ENCODE measurements at places on chromosomes 16 and 17.

DNA sequence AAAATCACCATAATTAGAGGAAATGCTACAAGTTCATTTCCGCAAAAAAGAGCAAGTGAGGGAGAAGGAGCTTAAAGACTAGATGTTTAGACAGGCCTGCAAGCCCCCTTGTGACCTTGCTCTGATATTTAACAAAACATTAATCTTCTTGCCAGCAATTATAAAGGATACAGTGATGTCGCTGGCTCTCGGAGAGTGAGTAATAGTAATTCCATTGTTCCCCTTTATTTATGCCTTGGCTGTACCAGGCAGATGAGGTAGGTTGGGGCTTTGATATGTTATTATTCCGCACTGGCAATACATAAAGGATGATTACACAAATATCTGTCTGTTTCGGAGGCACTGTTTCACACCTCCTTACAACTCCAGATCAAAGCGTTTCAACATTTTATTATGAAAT is 204.8 kb upstream of the SALL1 start:
- no peak for DNase-seq

DNA sequence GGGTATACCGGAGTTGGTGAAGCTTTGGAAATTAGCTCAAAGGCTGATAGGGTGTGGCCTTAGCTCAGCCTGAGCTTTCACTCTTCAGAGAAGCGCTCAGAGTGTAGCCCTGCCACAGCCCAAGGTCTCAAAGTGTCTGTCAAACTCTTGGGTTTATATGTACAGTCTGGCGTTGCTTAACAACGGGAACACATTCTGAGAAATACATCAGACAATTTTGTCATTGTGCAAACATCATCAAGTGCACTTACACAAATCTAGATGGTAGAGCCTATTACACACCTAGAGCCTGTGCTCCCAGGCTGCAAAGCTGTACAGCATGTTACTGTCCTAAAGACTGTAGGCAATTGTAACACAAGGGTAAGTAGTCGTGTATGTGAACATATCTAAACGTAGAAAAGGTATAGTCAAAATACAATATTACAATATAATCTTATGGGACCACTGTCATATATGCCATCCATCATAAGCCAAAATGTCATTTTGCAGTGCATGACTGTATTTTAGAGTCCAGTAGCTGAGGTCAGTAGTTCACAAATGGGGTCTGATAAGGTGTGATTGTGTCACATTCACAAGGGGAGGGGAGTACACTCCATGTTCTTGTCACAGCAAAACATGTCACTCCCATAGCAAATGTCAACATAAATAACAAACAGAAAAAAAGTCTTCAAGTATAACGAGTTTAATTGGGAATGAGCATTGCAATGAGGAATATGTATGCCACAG is 20.6 kb downstream of the CHAD start:
- DNase-seq = no peak

DNA sequence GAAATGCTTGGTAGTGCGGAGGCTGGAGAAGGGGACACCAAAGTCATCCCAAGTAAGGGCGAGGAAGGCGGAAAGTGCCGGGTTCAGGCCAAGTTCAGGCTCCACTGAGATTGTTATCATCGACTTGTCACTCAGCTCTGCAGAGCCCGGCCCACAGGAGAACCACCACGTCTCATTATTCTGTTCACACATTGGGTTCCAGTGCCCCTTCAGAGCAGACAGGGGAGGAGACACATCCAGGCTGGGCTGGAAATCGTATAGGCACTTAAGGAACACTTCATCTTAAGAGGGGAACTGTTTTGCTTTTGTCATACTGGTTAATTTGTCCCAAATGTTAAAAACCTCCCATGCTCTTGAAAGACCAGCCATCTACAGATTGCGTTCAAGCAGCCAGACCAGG is 118.3 kb upstream of the ADAMTS18 start:
- DNase-seq = no peak

DNA sequence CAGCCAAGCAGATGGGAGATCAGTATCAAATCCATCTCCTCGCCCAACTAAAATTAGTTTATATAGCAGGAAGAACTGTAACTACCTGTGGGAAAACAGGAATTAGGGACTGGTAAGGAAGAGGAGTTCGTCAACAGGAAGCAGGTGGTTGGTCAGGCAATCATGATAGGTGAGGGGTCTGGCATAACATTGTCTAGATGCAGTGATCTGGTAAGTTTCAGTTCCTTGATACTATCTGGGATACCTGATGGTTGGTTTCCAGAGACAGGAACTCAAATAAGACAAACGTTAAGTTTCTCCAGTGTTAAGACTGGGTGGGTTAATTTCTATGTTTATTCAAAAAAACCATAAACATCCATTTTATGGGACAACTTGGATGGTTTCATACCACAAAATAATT is 53.8 kb downstream of the CEP112 start:
- DNase-seq = no peak

GRCh38 chr17:77410470-77410869 is 269.7 kb downstream of the SEC14L1 start:
- DNase-seq = no peak
